PC-3 (cell line): ENCODE measurements at places on chromosomes 6 and 20. TPM values are rescaled to one million over a fixed set of nuclear protein-coding genes. Genes with fewer than 3 reads are reported as not detected.

The PRR18 gene
- total RNA-seq = not detected in 2 replicates

The B3GALT4 gene
- 7.9 and 8.4 TPM in 2 replicates for total RNA-seq

The TRIM10 gene
- not detected in 2 replicates for total RNA-seq

The SFT2D1 gene
- 28.0 and 32.1 TPM in 2 replicates for total RNA-seq

The C6orf58 gene
- not detected in 2 replicates for total RNA-seq

The PDYN gene
- total RNA-seq = not detected in 2 replicates

The GSTA4 gene
- total RNA-seq = 10.1 and 20.9 TPM in 2 replicates

The NOX3 gene
- total RNA-seq = not detected in 2 replicates

DNA sequence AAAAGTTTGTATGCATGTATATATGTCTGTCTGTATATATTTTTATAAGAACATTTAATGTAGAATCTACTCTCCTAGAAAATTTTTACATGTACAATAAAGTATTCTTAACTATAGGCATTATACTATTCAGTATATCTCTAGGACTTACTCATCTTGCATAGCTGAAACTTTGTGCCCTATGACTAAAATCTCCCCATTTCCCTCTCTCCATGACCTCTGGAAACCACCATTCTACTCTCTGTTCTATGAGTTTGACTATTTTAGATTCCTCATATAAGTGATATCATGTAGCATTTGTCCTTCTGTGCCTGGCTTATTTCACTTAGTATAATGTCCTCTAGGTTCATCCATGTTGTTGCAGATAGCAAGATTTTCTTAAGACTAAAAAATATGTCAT is 205.1 kb upstream of the SMLR1 start:
- H3K4me1 ChIP-seq = peaks cover 20% of the 10 kb centered on the region
- no peak for DNase-seq
- no peaks in the 10 kb centered on the region for H3K36me3 ChIP-seq
- H3K27me3 ChIP-seq = no peaks in the 10 kb centered on the region
- no peak overlapping the region for H3K27ac ChIP-seq
- H3K4me3 ChIP-seq = no peak overlapping the region

- no peaks in the 10 kb centered on the region for H3K27me3 ChIP-seq
- H3K4me1 ChIP-seq = peaks cover 17% of the 10 kb centered on the region
- H3K36me3 ChIP-seq = no peaks in the 10 kb centered on the region
- H3K4me3 ChIP-seq = no peak overlapping the region
- H3K27ac ChIP-seq = no peak overlapping the region
These were observed 63.2 kb downstream of the RAB44 start for GRCh38 chr6:36760685-36761435.

DNA sequence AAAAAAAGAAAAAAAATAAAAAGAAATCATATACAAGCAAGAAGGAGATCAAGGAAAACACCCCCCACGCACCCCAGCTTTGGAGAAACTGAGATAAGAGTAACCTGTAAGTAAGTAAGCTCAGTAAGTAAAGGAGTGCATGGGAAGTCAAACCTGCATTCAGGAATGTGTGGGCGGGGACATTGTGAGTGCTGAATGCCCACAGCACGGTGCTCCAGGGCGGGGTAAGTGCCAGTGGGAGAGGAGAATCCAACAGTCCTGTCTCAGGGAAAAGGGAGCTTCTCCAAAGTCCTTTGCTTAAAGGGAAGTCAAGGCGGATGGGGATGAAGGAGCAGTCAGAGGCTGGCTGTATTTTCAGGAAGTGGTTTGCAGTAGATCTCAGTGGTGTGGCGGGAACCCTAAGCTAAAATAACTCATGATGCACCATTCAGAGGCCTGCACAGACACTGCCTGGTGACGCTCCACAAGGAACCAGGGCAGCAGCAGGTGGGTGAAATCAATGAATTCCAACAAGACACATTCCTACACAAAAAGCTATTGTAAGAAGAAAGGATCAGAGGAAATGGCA is 368.0 kb downstream of the QKI start:
- no peaks in the 10 kb centered on the region for H3K4me1 ChIP-seq
- no peak overlapping the region for H3K27ac ChIP-seq
- 0 out of 2 replicates have a peak, but pooled peaks cover 7% of the 10 kb centered on the region for H3K27me3 ChIP-seq
- no peak for DNase-seq
- no peak overlapping the region for H3K4me3 ChIP-seq

- no peaks in the 10 kb centered on the region for H3K27me3 ChIP-seq
- no peak overlapping the region for H3K4me3 ChIP-seq
- no peak overlapping the region for H3K27ac ChIP-seq
- H3K36me3 ChIP-seq = no peaks in the 10 kb centered on the region
- H3K4me1 ChIP-seq = no peaks in the 10 kb centered on the region
- peak; percentile 13 for DNase-seq
These were observed 182.2 kb downstream of the COL12A1 start for GRCh38 chr6:75023634-75024033.

DNA sequence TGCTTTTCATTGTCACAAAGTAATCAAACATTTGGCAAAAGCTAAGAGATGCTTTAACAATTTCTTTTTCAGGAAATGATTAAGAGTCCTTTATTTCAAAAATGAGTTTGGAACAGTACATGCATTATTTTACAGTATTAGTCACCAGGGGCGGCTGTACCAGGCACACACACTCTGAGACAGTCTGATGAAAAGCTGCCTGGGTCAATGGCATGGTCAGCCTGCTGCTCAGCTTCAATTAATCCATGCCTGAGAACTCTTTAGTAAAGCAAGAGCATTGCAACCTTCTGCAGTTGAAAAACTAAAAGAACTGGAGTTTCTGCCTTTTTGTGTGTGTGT is 105.5 kb downstream of the TULP4 start:
- H3K27me3 ChIP-seq = no peaks in the 10 kb centered on the region
- peak overlapping the region; percentile 40; the same call in 1 of the 2 replicates for H3K4me3 ChIP-seq
- H3K4me1 ChIP-seq = peaks cover 26% of the 10 kb centered on the region

DNA sequence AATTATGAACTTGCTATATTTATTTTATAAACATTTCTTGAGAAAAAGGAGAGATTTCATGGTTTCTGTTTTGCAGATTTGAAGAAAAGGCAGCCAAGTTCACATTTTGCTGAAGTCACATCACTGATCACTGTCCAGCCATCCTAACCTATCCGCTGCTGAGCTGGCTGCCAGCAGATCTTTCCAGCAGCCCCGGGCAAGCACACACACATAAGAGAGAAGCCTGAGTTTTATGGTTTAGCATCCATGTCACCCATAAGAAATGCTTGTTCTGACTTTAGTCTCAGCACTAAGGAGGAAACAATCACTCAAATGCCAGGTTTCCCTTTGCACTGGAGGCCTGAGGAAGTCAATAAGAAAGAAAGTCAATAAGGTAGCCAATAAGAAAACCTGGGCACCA is 287.1 kb downstream of the SMOC2 start:
- no peak for DNase-seq
- H3K36me3 ChIP-seq = no peaks in the 10 kb centered on the region
- no peak overlapping the region for H3K27ac ChIP-seq
- no peak overlapping the region for H3K4me3 ChIP-seq
- H3K27me3 ChIP-seq = 0 out of 2 replicates have a peak, but pooled peaks cover 12% of the 10 kb centered on the region
- H3K4me1 ChIP-seq = no peaks in the 10 kb centered on the region

- H3K27ac ChIP-seq = no peak overlapping the region
- no peak overlapping the region for H3K4me3 ChIP-seq
- no peaks in the 10 kb centered on the region for H3K27me3 ChIP-seq
These were observed 280.3 kb downstream of the HACE1 start for GRCh38 chr6:104579310-104579863.

DNA sequence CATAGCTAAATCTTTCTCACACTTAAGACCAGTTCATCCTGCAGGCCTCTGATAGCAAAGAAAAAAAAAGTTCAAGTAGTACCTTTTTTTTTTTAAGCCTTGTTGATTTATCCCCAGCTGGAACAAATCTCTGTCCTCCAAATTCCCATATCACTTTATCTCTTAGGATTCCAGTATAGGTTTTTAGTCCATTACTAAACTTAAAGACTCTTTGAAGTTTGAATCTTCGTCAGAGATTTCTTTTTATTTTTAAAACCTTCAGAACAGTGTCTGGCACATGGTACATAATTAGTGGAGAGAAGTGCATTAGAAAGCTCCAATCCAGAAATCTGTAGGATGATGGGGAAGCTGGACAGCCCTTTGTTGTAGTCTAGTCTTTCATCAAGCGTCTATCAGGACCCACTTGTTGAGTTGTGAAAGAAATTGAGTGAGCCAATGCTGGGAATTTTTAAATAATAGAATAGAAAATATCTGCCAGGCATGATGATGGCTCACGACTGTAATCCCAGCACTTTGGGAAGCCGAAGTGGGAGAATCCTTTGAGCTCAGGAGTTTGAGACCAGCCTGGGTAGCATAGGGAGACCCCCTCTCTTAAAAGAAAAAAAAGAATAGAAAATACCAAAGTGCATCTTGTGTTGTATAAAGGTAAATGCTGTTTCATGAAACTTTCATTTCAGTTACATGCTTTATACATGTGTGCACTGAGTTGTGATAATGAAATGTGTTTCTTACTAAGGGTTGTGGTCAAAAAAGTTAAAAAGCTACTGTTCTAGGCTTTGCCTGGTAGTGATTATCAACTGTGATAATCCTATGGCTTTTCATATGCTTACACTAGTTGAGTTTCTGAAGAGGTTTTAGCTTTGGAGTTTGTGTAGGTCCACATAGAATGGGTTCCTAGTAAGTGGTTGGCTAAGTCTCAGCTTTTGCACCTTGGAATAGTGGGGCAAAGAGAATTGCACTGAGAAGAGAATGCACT is 3.2 kb downstream of the NFYA start:
- no peak for DNase-seq
- H3K27ac ChIP-seq = no peak overlapping the region
- peaks cover 38% of the 10 kb centered on the region; the same call in 1 of the 2 replicates for H3K4me1 ChIP-seq
- peak overlapping the region; percentile 85; the same call in 1 of the 2 replicates for H3K4me3 ChIP-seq
- H3K36me3 ChIP-seq = peaks cover 26% of the 10 kb centered on the region; the same call in 1 of the 2 replicates

GRCh38 chr6:109349419-109349987 is 32.8 kb downstream of the CD164 start:
- H3K4me3 ChIP-seq = no peak overlapping the region
- H3K36me3 ChIP-seq = no peaks in the 10 kb centered on the region
- no peaks in the 10 kb centered on the region for H3K27me3 ChIP-seq
- peak; percentile 74 for DNase-seq
- H3K4me1 ChIP-seq = peaks cover 34% of the 10 kb centered on the region
- H3K27ac ChIP-seq = peak overlapping the region; percentile 21

GRCh38 chr20:61280217-61280980 is 28.3 kb downstream of the CDH4 start:
- H3K4me1 ChIP-seq = no peaks in the 10 kb centered on the region
- no peaks in the 10 kb centered on the region for H3K27me3 ChIP-seq
- no peak for DNase-seq
- H3K36me3 ChIP-seq = no peaks in the 10 kb centered on the region
- no peak overlapping the region for H3K27ac ChIP-seq

- H3K27ac ChIP-seq = peak overlapping the region; percentile 18; the same call in 1 of the 2 replicates
- H3K27me3 ChIP-seq = no peaks in the 10 kb centered on the region
- H3K4me1 ChIP-seq = peaks cover 36% of the 10 kb centered on the region
- H3K4me3 ChIP-seq = peak overlapping the region; percentile 14; the same call in 1 of the 2 replicates
- H3K36me3 ChIP-seq = no peaks in the 10 kb centered on the region
These were observed 39.4 kb downstream of the KIAA1755 start for GRCh38 chr20:38221119-38221589.

DNA sequence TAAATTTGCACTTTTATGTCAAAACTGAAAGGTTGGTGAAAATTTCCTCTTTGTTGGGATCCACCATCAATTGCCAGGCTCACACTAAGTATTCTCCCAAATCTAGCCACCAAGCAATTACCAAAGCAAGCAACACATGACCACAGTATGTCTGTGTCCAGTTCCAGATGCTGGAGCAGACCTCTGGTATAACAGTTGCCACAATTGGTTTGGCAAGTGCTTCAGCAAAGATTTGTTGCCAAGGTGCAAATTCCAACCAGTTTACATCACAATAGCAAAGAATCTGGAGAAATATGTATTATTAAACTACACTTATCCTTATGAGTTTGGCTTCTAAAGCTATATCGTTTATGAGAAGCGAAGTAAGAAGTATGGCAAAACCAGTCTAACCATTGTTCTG is 6.4 kb downstream of the GTF2H5 start:
- no peak overlapping the region for H3K27ac ChIP-seq
- DNase-seq = peak; percentile 64
- no peak overlapping the region for H3K4me3 ChIP-seq
- no peaks in the 10 kb centered on the region for H3K27me3 ChIP-seq
- H3K4me1 ChIP-seq = peaks cover 29% of the 10 kb centered on the region

DNA sequence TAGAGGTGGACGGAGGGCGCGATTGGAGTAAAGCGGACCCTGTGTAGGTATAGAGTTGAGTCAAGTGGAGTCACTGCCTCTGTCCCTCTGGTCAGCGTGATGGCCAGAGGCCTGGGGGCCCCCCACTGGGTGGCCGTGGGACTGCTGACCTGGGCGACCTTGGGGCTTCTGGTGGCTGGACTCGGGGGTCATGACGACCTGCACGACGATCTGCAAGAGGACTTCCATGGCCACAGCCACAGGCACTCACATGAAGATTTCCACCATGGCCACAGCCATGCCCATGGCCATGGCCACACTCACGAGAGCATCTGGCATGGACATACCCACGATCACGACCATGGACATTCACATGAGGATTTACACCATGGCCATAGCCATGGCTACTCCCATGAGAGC is 479 bp downstream of the SLC39A7 start:
- DNase-seq = no peak
- H3K4me1 ChIP-seq = peaks cover 39% of the 10 kb centered on the region
- peak overlapping the region; percentile 92 for H3K27ac ChIP-seq

- peaks cover 19% of the 10 kb centered on the region for H3K4me1 ChIP-seq
- H3K36me3 ChIP-seq = no peaks in the 10 kb centered on the region
- no peaks in the 10 kb centered on the region for H3K27me3 ChIP-seq
- H3K27ac ChIP-seq = no peak overlapping the region
- no peak overlapping the region for H3K4me3 ChIP-seq
These were observed 39.6 kb downstream of the RNF217 start for GRCh38 chr6:125001684-125002405.

DNA sequence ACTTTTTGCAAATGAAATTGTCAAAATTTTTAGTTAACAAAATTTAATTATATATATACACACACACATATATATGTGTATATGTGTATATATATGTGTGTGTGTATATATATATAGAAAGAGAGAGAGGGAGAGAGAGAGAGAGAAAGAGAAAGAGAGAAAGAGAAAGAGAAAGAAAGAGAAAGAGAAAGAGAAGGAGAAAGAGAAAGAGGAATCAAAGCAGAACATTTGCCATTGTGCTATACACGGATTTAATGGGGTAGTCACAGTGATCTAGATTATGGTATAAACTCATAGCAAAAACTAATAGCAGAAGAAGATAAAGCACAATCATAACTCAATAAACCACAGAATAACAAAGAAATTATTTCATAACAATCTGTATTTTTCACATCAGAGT is 126.7 kb downstream of the DST start:
- H3K27me3 ChIP-seq = no peaks in the 10 kb centered on the region
- H3K4me1 ChIP-seq = peaks cover 3% of the 10 kb centered on the region
- peaks cover 23% of the 10 kb centered on the region for H3K36me3 ChIP-seq
- H3K4me3 ChIP-seq = no peak overlapping the region
- no peak overlapping the region for H3K27ac ChIP-seq
